CD8-positive, alpha-beta memory T cell (primary cell): ENCODE measurements at places on chromosomes 4 and X. TPM values are rescaled to one million over a fixed set of nuclear protein-coding genes. Genes with fewer than 3 reads are reported as not detected.

GRSF1 gene
- 112 TPM for total RNA-seq

SSX2 gene
- total RNA-seq: not detected

PDK3 gene
- total RNA-seq: 26.4 TPM

MAP7D3 gene
- total RNA-seq: 18.7 TPM

BCAP31 gene
- total RNA-seq: 140 TPM

HEPH gene
- total RNA-seq: not detected

KLHL8 gene
- total RNA-seq: 15.8 TPM

TLR3 gene
- 0.11 TPM for total RNA-seq

DNA sequence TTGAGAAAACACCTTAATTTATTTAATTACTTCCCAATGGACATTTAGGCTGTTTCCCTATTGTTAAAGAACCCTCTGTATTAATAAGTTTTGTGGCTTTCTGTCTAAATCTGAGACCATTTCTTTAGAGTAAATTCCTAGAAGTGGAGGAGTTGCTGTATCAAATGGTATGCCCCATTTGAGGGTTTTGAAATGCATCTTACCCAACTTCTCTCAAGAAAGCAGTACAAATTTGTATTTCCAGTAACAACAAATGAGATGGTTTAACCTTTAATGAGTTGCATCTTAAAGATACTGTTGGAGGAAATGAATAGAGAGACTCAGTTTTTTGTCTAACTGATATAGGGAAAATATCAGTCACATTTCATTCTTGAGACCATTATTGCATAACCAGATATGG is 70.5 kb upstream of the CBLL2 start:
- H3K36me3 ChIP-seq: no peaks in the 10 kb centered on the region
- H3K27me3 ChIP-seq: no peaks in the 10 kb centered on the region
- H3K27ac ChIP-seq: no peak overlapping the region
- DNase-seq: no peak
- H3K4me3 ChIP-seq: no peak overlapping the region

GRCh38 chr4:3320361-3321023 is 27.7 kb downstream of the RGS12 start:
- no peak overlapping the region for H3K27ac ChIP-seq
- no peaks in the 10 kb centered on the region for H3K4me1 ChIP-seq
- no peaks in the 10 kb centered on the region for H3K27me3 ChIP-seq
- DNase-seq: no peak
- H3K4me3 ChIP-seq: no peak overlapping the region

- no peaks in the 10 kb centered on the region for H3K27me3 ChIP-seq
- no peak for DNase-seq
- H3K36me3 ChIP-seq: no peaks in the 10 kb centered on the region
- no peaks in the 10 kb centered on the region for H3K4me1 ChIP-seq
Measured at GRCh38 chr4:186116697-186117096, 12.2 kb downstream of the FAM149A start.

- no peak for DNase-seq
- no peaks in the 10 kb centered on the region for H3K27me3 ChIP-seq
- no peaks in the 10 kb centered on the region for H3K36me3 ChIP-seq
- no peaks in the 10 kb centered on the region for H3K4me1 ChIP-seq
- no peak overlapping the region for H3K27ac ChIP-seq
Measured at GRCh38 chrX:857376-857775, 226.8 kb downstream of the SHOX start.

DNA sequence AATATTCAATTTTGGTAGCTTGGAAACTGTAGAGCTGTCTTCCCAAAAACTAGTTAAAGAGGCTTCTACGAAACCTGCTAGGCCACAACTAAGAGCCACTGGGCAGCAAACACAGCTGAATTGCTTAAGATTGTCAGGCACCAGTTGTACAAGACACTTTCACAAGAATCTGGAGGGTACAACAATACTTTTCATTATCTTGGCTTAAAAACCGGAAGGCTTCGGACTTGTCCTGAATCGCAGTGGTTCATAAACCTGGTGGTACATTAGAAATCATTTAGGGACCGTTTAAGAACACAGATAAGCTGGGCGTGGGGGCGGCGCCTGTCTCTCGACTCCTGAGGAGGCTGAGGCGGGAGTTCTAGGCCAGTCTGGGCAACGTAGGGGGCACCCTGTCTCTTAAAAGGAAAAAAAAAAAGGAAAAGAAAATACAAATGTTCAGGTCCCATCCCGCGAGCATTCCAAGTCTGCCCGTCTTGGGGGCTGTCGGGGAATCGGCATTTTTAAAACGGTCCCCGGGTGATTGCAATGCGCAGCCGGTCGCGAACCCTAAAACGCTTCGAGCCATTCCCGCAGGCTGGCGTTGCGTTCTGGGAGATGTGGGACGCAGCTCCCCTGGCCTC is 763 bp downstream of the PYURF start:
- H3K4me3 ChIP-seq: peak overlapping the region; percentile 73
- H3K27ac ChIP-seq: peak overlapping the region; percentile 77
- DNase-seq: no peak
- H3K4me1 ChIP-seq: peaks cover 23% of the 10 kb centered on the region
- peaks cover 6% of the 10 kb centered on the region for H3K36me3 ChIP-seq
- no peaks in the 10 kb centered on the region for H3K27me3 ChIP-seq

DNA sequence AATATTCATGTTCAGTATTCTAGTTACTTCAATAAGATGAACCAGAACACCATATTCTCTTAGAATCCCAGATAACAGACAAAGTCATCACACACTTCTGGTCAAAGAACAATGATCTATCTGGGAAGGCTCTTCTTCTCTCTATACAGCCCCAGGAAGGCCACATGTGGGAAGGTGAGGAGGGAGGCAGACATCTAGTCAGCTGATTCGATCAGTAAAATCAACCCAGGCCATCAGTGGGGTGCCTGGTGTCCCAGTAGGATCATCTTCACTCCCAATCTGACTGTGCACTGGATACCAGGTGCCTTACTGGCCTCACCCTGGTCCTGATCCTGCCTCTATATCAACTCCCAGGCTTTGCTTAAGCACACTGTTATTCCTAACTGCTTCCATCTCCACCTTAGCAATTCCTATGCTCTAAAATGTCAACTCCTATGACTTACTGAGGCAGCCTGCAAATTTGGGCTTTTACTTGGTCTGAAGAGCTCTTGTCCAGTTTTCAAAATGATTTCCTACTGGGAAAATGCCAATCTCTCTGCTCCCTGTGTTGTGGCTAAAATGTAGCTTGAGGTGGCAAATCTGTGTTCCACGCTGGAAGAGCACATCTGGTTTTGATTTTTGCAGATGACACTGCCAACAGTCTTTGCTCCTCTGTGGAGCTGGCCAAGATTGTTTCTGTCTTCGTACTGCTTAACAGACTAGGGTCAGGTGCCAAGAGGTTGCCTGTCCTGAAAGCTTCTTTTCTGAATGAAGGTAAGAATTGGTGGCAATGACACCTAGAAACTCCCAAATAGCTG is 128.7 kb downstream of the MGST2 start:
- H3K27ac ChIP-seq: no peak overlapping the region
- H3K4me1 ChIP-seq: no peaks in the 10 kb centered on the region
- H3K36me3 ChIP-seq: no peaks in the 10 kb centered on the region
- no peak for DNase-seq
- no peak overlapping the region for H3K4me3 ChIP-seq
- no peaks in the 10 kb centered on the region for H3K27me3 ChIP-seq

GRCh38 chr4:68499021-68499420 is 51.8 kb downstream of the TMPRSS11E start:
- DNase-seq: no peak
- H3K4me1 ChIP-seq: no peaks in the 10 kb centered on the region
- no peak overlapping the region for H3K4me3 ChIP-seq
- no peak overlapping the region for H3K27ac ChIP-seq
- H3K36me3 ChIP-seq: no peaks in the 10 kb centered on the region

DNA sequence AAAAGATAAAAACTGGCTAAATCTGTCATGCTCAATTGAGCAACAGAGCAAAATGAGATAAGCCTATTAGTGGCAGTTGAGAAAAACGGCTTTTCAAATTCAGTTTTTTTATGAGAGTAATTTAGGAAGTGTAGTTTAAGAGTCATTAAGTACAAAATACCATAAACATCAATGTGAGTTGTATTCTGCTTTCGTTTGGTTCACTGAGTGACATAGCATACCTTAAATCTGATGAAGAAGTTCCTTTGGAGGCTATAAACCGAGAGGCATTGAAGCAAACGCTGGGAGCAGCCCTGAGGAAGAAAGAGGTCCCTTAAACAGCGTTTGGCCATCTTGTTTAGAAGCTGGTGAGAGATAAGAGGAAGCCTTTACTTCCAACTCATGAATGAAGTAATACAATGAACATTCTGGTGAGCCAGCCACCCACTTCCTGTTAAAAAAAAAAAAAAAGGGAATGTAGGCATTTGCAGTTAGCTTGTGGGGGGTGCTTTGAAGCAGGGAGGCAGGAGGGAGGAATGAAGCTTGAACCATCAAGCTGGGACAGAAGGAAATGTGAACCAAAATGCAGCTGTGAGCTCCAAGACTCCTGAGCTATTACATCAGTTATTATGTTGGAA is 132.3 kb downstream of the ZNF330 start:
- no peaks in the 10 kb centered on the region for H3K4me1 ChIP-seq
- H3K27ac ChIP-seq: no peak overlapping the region
- H3K36me3 ChIP-seq: no peaks in the 10 kb centered on the region
- no peak overlapping the region for H3K4me3 ChIP-seq

DNA sequence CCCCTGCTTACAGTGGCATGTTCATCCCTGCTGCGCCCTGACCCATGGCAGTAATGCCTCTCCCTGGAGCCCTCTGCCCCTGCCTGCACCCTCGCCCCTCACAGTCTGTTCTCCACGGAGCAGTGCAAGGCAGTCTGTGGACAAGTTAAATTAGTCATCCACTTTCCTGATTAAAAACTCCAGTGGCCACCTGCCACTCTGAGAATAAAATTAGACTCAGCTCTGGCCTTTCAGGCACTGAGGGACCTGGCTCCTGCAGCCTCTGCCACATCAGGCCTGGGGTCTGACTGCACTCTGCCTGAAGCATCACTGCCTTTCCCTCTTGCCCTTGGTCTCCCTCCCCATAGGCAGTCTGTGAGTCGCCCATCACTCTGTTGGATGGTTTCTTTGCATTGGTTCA is 53.6 kb downstream of the GRK4 start:
- H3K4me3 ChIP-seq: no peak overlapping the region
- H3K4me1 ChIP-seq: no peaks in the 10 kb centered on the region
- no peaks in the 10 kb centered on the region for H3K27me3 ChIP-seq
- no peak for DNase-seq
- no peaks in the 10 kb centered on the region for H3K36me3 ChIP-seq

DNA sequence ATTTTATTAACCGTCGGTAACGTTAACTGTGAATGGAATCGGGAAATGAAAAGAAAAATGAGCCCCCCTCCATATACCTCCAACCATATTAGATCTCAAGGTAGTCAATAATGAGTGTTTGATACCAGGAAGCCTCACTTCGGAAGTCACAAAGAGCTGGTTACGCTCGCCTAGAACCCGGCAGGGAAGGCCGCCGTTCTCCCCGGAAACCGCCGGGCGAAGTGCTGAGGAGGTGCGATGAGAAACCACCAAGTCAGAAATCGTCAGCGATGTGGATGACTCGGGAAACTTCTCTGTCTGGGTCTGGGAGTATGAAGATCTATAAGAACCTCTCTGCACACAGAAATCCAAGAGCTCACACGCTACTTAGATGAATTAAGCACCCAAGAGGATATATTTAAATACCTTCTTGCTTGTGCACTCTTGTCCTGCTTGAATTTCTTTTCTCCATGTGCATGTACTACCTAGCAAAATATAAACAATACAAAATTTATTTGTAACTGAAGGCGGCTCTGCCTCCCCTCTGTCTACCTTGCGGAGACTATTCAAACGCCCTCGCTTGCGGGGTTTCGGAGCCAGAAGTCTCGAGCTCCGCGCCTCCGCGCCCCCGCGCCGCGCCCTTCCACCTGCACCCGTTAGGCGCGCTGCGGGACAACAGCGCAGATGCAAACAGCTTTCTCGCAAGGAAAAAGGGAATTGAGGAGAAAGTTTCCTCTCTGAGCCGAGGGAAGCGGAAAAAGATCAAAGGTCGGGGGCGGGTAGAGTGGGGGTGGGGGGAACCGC is 17.8 kb downstream of the NKX6-1 start:
- H3K36me3 ChIP-seq: no peaks in the 10 kb centered on the region
- no peak for DNase-seq
- H3K27me3 ChIP-seq: peaks cover 7% of the 10 kb centered on the region
- no peak overlapping the region for H3K4me3 ChIP-seq
- H3K27ac ChIP-seq: no peak overlapping the region

- H3K4me1 ChIP-seq: no peaks in the 10 kb centered on the region
- H3K27ac ChIP-seq: no peak overlapping the region
- no peaks in the 10 kb centered on the region for H3K27me3 ChIP-seq
- H3K4me3 ChIP-seq: no peak overlapping the region
Measured at GRCh38 chrX:130556951-130557350, 155.2 kb downstream of the RBMX2 start.

GRCh38 chrX:87425618-87426017 is 92.0 kb upstream of the KLHL4 start:
- no peak overlapping the region for H3K27ac ChIP-seq
- no peak for DNase-seq
- no peaks in the 10 kb centered on the region for H3K36me3 ChIP-seq
- no peaks in the 10 kb centered on the region for H3K27me3 ChIP-seq

DNA sequence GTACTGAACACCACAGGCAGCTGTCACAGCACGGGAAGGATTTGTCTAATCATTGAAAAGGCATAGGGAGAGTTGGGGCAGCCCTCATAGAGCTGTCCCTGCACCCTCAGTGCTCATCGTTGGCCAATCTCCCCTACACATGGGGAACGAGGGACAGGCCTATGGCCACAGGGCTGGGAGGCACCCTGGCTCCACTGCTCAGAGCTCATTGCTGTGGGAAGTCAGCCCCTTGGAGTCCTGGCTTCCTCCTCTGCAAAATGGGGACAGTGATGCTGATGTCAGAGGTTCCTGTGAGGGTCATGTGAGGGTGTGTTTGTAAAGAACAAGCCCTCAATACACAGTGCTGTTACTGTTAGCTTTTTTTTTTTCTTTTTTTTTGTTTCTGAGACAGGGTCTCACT is 19.3 kb upstream of the HTRA3 start:
- H3K36me3 ChIP-seq: no peaks in the 10 kb centered on the region
- no peak for DNase-seq
- no peaks in the 10 kb centered on the region for H3K4me1 ChIP-seq

- H3K36me3 ChIP-seq: no peaks in the 10 kb centered on the region
- H3K4me3 ChIP-seq: no peak overlapping the region
- DNase-seq: no peak
- no peak overlapping the region for H3K27ac ChIP-seq
- no peaks in the 10 kb centered on the region for H3K27me3 ChIP-seq
Measured at GRCh38 chr4:133596459-133596858, 447.4 kb downstream of the PCDH10 start.

DNA sequence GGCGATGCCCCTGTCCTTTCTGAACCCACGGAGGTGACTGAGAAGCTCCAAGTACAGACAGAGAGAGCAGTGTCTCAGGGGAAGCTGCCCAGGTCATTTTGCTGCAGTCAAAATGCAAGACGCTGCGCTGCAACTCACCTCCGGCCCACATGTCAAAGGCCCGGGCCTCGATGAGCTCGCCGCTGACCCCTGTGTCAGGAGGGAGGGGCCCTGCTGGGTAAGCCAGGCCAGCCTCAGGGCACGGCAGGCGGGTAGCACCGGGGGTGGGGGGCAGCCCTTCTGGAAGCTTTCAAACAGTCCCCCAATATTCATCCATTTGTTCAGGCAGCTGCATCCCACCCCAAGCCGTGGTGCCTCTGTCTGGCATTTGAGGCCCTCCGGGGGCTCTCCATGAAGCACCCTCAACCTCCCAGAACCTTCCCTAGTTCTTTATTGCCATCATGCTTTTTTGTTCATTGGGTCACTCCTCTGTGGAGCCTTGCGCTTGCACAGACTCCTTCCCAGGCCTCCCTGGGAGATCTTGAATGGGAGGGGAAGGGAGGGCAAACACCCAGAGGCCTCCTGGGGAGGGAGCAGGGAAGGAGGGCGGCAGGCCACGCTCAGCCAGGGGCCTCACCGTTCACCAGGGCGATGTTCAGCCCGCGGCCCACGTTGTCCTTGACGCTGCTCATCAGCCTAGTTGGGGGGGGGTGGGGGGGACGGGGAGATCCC is 8.2 kb downstream of the FAM3A start:
- no peak overlapping the region for H3K27ac ChIP-seq
- no peaks in the 10 kb centered on the region for H3K27me3 ChIP-seq
- no peak for DNase-seq
- peaks cover 4% of the 10 kb centered on the region for H3K36me3 ChIP-seq
- no peak overlapping the region for H3K4me3 ChIP-seq
